Activated T-helper 2 cell treated with anti-CD3 and anti-CD28 coated beads, Interferon-gamma antibody, Interleukin-2, Interleukin-4, amounts not matched to agents 10 μg/mL and 5 μg/mL and 100 μg/mL, durations not matched to agents 14 hours and 24 hours and 36 hours (primary cell): ENCODE measurements at places on chromosomes 2 and 18. TPM values are rescaled to one million over a fixed set of nuclear protein-coding genes. Genes with fewer than 3 reads are reported as not detected.

Gene KLHL41
- 0.14 TPM in 1 of 2 replicates, not detected in the other for total RNA-seq

Gene KCNG2
- total RNA-seq: not detected in 2 replicates

Gene FOSL2
- 146 and 156 TPM in 2 replicates for total RNA-seq

Gene PHOSPHO2
- 3.7 and 4.2 TPM in 2 replicates for total RNA-seq

Gene FLACC1
- 0.84 and 1.6 TPM in 2 replicates for total RNA-seq

Gene DUSP2
- total RNA-seq: 238 and 260 TPM in 2 replicates

Gene DNAJC5G
- not detected in 2 replicates for total RNA-seq

Gene CCL20
- total RNA-seq: 1.4 and 2.0 TPM in 2 replicates

Gene NR4A2
- 22.1 and 24.0 TPM in 2 replicates for total RNA-seq

Gene L3MBTL4
- 0.05 and 0.11 TPM in 2 replicates for total RNA-seq

Gene MOB4
- 18.1 and 19.5 TPM in 2 replicates for total RNA-seq

Gene ARHGEF33
- 0.25 TPM in 1 of 2 replicates, not detected in the other for total RNA-seq

Gene AQP12B
- total RNA-seq: not detected in 2 replicates

Gene INPP5D
- total RNA-seq: 58.5 and 62.3 TPM in 2 replicates

Gene TTN
- 3.3 and 3.7 TPM in 2 replicates for total RNA-seq

Gene PLEK
- total RNA-seq: 0.18 and 0.48 TPM in 2 replicates

Gene TTLL4
- total RNA-seq: 55.7 and 64.7 TPM in 2 replicates

Gene CYRIA
- total RNA-seq: 1.8 TPM in 2 replicates
